ENCODE measurements at places on chromosomes 11 and 22.
A peak's percentile ranks its signal among the peaks of the same experiment; 100 is the strongest.

DNA sequence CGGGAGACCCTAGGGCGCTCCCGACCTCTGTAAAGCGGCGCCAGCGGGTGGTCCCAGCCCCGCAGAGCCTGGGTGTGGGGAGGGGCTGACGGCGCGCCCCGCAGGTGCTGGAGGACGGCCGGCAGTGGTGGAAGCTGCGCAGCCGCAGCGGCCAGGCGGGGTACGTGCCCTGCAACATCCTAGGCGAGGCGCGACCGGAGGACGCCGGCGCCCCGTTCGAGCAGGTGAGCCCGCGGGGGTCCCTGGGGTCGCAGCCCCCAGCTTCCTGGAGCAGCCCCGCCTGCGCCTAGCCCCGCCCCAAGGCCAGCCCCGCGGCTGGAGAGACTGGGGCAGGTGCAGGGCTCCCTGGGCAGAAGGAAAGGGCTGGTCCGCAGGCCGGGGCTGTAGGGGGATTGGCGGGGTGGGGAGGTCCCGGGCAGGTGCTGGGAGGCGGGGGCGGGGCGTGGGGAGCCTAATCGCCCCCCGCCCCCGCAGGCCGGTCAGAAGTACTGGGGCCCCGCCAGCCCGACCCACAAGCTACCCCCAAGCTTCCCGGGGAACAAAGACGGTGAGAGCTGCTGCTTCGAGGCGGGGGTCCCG, 19.7 kb downstream of the EPS8L2 start:
- no peak for DNase-seq

DNA sequence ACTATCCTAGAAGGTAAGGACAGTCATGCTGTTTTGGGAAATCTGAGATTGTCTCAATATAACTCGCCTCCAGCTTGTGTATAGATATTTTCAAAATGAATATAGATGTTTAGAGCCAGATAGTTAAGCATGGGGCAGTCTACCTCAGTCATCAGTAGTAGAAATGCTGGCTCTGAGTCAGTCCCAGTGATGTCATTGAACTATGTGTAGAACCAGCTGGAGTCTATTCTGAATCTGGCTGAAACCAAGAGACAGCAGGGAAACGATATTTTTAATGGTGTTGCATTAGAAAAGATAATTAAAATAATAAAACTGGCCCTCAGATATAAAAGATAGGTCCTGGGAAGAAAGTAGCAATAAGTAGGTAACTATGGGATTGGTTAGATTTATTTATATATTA, 25.9 kb downstream of the PIWIL4 start:
- no peak for DNase-seq

GRCh38 chr11:13596611-13597326, 71.7 kb upstream of the FAR1 start:
- DNase-seq: no peak

GRCh38 chr11:79007771-79008402, 432.9 kb downstream of the TENM4 start:
- no peak for DNase-seq

DNA sequence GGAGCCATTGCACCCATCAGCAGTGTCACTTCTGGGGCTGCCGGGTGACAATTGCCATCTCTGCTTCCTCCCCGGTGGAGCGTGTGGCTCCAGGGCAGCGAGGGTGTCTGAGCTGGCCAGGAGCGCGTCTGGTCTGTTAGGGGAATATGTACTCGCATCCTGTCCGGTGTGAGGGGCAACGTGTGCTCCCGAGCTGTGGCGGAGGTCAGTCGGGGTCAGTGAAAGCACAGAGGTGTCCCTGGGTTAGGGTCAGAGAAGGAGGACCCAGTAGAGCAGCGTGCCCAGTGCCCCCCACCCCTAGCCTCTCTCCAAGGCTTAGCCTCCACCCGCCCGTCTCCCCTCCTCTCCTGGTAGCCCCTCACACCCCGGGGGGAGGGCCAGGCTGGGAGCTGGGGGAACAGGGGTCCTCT, 1.5 kb downstream of the CLCF1 start:
- no peak for DNase-seq

- no peak for DNase-seq
These were observed 161.1 kb upstream of the ANO5 start for GRCh38 chr11:22031791-22032190.

GRCh38 chr11:40882301-40882700, 577.2 kb downstream of the LRRC4C start:
- DNase-seq: no peak

DNA sequence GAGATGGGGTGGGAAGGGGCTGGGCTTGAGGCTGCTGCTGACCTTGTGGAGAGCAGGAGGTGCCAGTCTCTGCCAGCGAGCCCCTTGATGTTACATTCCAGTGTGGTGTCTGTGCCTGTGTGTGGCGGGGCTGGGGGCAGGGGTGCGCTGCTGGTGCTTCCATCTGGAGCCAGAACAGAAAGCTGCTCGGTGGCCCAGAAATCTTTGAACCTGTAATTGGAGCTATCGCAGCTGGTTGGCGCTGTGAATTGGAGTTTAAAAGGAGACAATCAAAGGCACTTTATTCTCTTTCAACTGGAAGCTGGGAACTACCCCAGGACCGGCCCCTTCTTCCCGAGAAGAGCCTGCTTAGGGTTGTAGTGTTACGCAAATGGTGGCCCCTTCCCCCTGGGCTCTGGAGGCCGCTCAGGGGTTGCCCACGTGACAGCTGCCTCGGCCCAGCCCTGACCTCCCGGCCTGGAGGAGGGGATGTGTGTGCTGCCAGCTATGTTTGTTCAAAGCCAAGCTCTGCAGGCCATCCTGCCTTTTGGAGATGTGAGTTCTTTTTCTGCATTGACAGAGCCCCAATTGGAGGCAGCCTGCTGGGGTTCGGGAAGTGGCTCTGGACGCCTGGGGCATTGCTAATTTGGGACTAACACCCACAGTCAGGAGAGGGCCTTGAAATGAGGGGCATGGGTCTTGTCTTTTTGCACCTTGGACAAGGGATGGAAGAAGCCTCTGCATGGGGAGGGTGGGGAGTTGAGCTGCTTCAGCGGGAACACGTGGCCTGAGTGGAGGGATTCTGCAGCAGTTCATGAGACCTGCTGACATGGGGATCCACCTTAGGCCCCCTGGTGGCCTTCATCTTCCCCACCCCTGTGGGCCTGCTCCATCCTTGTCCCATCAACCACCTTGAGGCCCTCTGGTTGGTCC, 14.0 kb upstream of the ARSA start:
- DNase-seq: no peak

DNA sequence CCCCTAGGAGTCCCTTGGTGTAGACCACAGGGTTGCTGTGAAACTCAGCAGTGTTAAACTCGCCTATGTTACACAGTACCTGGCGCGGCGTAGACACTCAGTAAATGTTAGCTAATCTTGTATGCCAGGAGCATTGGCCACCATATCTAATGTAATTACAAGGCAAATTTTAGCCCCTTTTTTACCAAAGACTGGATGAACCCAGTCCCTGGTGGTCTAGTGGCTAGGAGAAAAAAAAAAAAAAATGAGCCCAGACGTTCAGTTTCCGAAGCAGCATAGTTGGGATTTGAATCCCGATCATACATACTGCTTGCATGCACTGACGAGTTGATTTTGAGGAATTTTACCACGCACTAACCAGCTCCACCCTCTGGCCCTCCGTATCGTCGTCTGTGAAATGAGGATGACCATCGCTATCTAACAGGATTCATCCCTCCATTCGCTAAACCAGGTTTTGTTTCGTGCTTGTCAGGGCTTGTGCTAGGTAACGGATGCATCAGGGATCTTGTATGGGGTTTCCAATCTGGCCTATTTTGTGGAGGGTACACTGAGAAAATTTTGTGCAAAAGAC, 688 bp downstream of the PTS start:
- DNase-seq: no peak

DNA sequence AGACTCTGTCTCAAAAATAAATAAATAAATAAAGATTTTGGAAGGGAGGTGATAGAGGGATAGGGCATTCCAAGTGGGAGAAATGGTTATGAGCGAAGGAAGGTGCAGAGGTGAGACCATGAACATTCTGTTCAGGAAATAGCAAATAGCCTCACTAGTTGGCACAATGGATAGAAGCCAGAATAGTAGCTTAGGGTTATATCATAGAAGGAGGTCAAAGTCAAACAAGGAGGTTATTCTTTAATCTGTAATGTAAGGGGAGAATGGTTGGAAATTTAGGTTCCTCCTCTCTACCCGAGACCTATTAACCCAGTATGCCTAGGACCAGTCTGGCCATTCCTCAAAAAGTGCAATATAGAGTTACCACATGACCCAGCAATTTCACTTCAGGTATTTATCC, 275.8 kb downstream of the MN1 start:
- no peak for DNase-seq

- DNase-seq: no peak
These were observed 486 bp downstream of the STIM1 start for GRCh38 chr11:3855808-3856491.

DNA sequence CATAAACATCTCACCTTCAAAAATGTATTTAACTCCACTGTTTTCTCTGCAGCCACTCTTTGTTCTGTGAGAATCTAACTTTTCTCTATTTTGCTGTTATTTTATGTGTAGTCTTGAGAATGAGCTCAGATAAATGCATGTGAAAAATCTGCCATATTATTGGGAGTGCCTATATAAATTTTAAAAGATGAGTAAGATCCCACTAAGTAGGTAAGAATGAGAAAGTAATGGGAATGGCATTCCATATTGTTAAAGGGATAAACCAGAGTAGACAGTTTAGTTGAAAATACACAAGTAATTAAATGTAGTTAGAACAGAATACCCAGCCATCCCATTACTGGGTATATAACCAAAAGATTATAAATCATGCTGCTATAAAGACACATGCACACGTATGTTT, 817.2 kb downstream of the FAM181B start:
- DNase-seq: no peak

DNA sequence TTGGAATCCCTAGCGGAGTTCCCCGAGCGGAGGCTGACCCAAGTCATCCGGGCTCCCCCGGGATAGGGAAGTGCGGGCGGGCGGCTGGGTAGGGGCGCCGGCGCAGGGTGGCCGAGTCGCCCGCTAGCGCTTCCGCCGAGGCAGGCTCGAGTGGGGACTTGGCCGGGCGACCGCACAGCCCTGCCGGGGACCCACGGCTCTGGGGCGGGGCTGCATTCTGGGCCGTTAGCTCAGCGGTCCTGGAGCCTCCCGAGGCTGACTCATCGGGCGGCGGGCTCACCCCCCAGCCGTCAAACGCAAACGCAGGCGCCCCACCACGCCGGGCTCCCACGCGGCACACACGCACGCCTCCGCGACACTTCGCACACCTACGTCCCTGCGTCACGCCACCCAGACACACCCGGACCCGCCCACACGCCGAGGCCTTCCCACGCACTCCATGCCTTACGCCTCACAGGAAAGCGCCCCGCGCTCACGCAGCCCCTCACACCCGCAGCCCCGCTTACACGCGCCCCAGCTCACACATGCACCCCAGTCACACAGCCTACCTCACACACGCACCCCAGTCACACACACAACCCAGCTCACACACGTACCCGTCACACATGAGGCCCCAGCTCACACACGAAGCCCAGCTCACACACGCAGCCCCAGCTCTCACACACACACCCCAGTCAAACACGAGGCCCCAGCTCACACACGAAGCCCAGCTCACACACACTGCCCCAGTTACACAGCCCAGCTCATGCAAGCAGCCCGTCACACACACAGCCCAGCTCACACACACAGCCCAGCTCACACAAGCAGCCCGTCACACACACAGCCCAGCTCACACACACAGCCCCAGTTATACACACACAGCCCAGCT, 1.2 kb downstream of the PHLDB1 start:
- peak; percentile 76 for DNase-seq

GRCh38 chr11:78688460-78688859, 113.8 kb upstream of the NARS2 start:
- DNase-seq: no peak

DNA sequence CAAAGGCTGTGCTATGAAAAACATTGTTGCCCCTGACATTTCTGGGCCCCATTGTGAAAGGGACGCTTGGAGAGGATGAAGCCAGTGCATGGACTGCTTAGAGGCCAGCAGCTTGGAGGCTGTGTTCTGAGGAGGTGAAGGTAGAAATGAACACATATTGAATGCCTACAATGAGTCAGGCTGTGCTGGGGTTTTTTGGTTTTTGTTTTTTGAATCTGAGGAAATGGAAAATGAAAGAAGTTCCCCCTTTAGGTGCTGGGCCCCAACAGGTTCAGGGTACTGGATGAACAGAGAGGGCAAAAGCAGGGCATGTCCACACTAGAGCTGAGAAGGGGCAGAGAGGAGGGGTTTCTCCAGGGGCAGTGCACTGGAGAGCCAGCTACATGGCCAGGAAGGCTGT, 166.1 kb upstream of the API5 start:
- no peak for DNase-seq

DNA sequence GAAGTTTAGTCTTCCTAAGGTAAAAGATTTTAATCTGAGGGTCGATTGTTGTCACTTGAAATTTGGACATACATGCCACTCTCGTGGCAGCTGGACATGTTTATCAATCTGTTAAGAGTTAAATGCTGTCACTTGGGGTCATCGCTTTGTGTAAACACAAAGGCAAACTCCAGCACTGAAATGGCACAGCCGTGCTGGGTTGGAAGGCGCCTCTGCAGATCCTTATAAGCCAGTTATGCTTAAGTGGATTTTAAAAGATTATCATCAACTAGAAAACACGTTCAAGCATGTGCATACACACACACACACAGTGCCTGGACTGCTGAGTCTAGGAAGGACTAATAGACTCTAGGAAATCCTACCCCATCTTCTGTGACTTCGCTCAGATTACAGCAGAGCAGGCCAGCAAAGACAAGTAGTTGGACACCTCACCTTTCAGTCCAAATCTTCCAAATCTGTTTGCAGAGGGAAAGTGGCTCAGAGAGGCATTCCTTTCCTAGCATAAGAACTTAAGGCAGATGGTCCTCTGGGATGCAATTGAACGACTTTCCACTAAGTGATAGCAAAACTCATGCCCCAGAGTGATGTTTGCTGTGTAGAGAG, 83.7 kb downstream of the CACNG2 start:
- DNase-seq: no peak

DNA sequence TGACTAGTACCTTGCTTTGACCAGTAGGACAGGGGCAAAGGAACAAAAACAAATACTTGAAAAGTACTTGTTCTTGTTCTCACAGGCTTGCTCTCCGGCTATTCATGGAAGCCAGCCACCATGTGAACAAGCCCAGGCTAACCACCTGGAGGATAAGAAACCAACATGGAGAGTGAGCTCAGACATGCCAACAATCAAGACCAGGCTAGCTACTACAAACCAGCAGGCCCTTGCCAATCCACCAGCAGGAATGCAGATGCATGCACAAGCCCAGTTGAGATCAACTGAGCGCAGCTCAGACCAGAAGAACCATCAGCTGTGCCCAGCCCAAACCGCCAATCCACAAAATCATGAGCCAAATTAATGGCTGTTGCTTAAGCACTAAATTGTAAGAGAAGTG, 180.1 kb upstream of the ISX start:
- no peak for DNase-seq

- DNase-seq: no peak
These were observed 15.9 kb downstream of the WNT11 start for GRCh38 chr11:76190376-76190775.
